ENCODE measurements at places on chromosomes 12 and 14. TPM values are rescaled to one million over a fixed set of nuclear protein-coding genes. Genes with fewer than 3 reads are reported as not detected.

DNA sequence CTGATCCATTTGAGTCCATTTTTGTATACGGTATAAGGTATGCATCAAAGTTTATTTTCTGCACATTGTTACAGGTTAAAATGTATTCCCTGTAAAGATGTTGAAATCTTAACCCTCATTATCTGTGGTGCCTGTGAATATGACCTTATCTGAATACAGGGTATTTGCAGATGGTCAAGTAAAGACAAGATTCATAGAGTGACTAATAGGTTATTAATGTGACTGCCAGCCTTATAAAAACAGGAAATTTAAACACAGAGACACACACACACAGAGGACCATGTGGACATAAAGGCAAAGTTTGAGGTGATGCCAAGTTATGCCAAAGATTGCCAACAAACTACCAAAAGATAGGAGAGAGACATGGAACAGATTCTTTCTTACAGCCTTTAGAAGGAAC is 347.2 kb upstream of the DCN start:
- H3K27me3 ChIP-seq = no peaks in the 10 kb centered on the region
- no peak overlapping the region for H3K27ac ChIP-seq
- no peak for DNase-seq
- H3K36me3 ChIP-seq = no peaks in the 10 kb centered on the region
- no peaks in the 10 kb centered on the region for H3K4me1 ChIP-seq

- H3K4me1 ChIP-seq = no peaks in the 10 kb centered on the region
- H3K27me3 ChIP-seq = no peaks in the 10 kb centered on the region
- no peak overlapping the region for H3K27ac ChIP-seq
- no peaks in the 10 kb centered on the region for H3K36me3 ChIP-seq
- DNase-seq = no peak
- no peak overlapping the region for H3K4me3 ChIP-seq
Observed at GRCh38 chr12:69679119-69679518, 20.0 kb downstream of the BEST3 start.

DNA sequence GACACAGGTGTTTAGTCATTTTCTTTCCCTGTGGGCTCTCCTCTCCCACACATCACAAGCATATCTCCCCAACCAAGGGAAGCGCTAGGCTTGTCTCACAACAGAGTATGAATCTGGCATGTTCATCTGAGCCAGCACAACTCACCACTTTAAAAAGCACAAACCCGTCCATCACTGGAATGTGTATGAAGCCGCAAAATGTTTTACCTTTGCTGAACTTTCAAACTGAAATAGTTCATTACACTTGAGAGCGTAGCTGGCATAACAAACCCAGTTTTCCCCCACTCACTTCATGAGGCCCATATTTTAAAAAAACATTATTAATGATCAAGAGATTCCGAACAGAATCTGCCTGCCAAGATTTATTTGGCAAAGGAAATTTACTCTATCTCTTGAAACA is 15.8 kb downstream of the NID2 start:
- no peaks in the 10 kb centered on the region for H3K27me3 ChIP-seq
- peak overlapping the region; percentile 71 for H3K27ac ChIP-seq
- no peaks in the 10 kb centered on the region for H3K4me1 ChIP-seq
- no peak for DNase-seq
- no peaks in the 10 kb centered on the region for H3K36me3 ChIP-seq
- H3K4me3 ChIP-seq = no peak overlapping the region

DNA sequence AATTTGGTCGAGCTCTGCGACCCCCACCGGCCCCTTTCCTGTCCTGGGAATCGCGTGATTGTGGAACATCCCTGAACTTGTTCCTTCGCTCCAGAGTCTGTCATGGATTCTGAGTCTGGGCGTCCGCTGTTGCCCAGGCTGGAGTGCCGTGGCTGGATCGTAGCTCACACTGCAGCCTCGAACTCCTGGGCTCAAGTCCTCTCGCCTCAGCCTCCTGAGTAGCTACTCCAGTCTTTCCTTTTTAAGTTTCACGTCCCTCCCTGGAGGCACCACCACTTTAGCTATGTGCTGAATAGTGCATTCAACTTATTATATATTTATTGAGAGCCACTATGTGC is 698 bp downstream of the ACOT6 start:
- no peak for DNase-seq
- H3K4me1 ChIP-seq = no peaks in the 10 kb centered on the region
- H3K4me3 ChIP-seq = peak overlapping the region; percentile 68
- no peaks in the 10 kb centered on the region for H3K36me3 ChIP-seq

DNA sequence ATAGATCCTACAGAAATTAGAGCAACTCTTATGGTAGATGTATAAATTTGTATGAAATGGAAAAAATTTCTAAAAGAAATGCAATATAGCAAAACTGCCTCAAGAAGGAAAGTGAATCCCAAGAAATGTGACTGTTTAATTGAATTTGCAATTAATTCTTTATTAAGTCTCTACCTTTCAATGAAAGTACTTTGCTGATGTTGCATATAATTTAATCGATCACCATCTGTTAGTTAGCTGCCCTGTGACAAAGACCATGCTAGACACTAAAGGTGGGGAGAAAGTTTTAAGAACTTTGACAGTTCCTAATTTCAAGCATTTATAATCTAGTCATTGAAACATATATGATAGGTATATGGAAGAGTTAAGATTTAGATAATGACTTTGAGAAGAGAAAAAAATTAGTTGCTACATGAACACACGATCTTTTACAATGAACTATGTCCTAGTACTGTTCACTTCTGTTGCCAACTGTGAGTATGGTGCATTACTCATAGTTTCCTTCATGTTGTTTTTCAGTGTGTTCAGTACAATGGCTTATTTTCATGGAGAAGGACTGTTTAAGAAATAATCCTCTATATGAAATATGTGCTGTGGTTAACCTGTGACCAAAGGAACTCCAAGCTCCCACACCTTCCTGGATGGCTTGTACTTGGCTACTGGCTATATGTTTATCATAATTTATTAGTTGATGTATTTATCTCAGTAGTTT is 128.4 kb downstream of the METTL25 start:
- no peak overlapping the region for H3K27ac ChIP-seq
- no peaks in the 10 kb centered on the region for H3K36me3 ChIP-seq
- H3K27me3 ChIP-seq = no peaks in the 10 kb centered on the region

DNA sequence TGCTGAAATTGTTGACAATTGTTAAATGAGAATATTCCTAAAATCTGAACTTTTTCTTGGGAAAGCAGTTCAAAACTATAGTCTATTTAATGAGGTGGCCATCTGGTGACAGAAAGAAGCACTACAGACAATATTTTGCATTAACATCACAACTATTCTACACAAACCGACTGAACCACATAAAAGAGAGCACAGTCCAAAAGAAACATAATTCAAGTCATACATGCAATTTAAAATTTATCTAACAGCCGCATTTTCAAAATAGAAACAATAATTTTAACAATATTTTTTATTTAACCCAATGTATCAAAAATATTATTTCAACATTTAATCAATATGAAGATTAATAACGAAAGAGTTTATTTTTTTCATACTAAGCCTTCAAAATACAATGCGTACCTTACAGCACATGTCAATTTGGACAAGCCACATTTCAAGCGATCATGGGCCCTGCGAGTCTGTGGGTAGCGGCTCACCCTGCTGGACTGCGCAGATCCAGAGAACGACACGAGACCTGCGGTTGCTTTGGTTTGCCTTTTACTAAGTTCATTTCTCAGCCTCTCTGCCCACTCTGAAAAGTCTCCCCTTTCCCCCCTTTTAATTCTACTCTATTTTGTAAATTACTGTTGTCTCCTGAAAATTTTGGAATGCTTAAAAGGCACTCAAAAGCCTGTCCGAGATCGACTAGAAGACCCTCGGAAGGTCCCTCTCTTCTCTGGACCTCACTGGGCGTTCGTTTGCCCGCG is 947 bp upstream of the LRRC9 start:
- peak overlapping the region; percentile 22 for H3K4me3 ChIP-seq
- H3K27me3 ChIP-seq = no peaks in the 10 kb centered on the region
- H3K36me3 ChIP-seq = no peaks in the 10 kb centered on the region
- no peaks in the 10 kb centered on the region for H3K4me1 ChIP-seq

- peaks cover 37% of the 10 kb centered on the region for H3K36me3 ChIP-seq
- H3K27me3 ChIP-seq = no peaks in the 10 kb centered on the region
- H3K4me1 ChIP-seq = no peaks in the 10 kb centered on the region
- no peak for DNase-seq
- H3K27ac ChIP-seq = peak overlapping the region; percentile 96
- H3K4me3 ChIP-seq = peak overlapping the region; percentile 99
Observed at GRCh38 chr12:48681399-48681709, 684 bp downstream of the KANSL2 start.

Gene SMOC1
- 14.1 TPM for total RNA-seq

Gene CSAD
- total RNA-seq = 4.9 TPM

Gene ELK3
- 16.3 TPM for total RNA-seq

Gene SLC5A8
- total RNA-seq = not detected
